GM19239 (cell line): ENCODE measurements at places on chromosomes 12 and 14.
A peak's percentile ranks its signal among the peaks of the same experiment; 100 is the strongest.

DNA sequence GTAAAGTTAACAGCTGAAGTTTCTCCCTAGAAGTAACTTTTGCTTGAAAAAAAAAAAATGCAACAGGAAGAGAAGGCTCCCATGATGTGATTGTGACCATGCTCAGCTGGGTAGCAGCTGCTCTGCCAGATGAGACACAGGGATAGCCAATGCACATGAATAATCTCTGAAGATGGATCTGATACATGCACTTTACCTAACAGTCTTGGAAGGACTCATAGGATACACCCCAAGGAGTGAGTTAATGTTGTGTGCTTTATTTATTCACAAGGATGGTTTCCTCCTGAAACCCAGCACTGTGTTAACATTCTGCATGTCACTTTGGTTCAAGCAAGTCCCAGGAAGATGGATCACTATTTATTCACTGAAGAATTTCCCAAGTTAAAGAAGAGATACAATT lies 46.5 kb downstream of the NDUFA12 start:
- DNase-seq = no peak

GRCh38 chr12:96571101-96571862 lies 81.9 kb downstream of the CFAP54 start:
- no peak for DNase-seq

- peak; percentile 69 for DNase-seq
Measured at GRCh38 chr14:67571275-67571990, 28.6 kb downstream of the PIGH start.

- DNase-seq = peak; percentile 99
Measured at GRCh38 chr14:105527826-105528585, 1.6 kb downstream of the TMEM121 start.

- no peak for DNase-seq
Measured at GRCh38 chr12:4283512-4284255, 10.1 kb downstream of the CCND2 start.

- no peak for DNase-seq
Measured at GRCh38 chr14:63982156-63982555, 129.4 kb downstream of the SYNE2 start.

DNA sequence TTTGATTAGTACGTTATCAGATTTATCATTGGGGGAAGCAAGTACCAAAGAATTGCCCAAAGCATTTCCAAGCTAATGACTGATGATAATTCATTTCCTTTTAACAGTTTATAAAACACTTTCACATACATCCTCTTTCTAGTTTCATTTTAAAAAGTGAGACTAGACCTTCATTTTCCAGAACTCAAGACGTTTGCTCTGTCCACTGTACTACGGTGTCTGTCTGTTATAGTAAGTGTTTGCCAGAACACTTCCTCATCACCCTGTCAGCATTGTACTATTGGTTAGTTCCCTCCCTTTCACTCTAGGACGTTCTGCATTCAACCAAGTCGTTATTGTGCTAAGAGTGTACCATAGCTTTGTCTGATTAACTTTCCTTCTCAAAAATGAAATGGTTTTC lies 81.7 kb upstream of the TMEM263 start:
- no peak for DNase-seq

GRCh38 chr12:83527810-83528209 lies 841.1 kb downstream of the TMTC2 start:
- DNase-seq = no peak

GRCh38 chr14:75711105-75711795 lies 50.2 kb downstream of the TTLL5 start:
- no peak for DNase-seq

- peak; percentile 59 for DNase-seq
Measured at GRCh38 chr12:116533343-116534251, 25.6 kb upstream of the MAP1LC3B2 start.

DNA sequence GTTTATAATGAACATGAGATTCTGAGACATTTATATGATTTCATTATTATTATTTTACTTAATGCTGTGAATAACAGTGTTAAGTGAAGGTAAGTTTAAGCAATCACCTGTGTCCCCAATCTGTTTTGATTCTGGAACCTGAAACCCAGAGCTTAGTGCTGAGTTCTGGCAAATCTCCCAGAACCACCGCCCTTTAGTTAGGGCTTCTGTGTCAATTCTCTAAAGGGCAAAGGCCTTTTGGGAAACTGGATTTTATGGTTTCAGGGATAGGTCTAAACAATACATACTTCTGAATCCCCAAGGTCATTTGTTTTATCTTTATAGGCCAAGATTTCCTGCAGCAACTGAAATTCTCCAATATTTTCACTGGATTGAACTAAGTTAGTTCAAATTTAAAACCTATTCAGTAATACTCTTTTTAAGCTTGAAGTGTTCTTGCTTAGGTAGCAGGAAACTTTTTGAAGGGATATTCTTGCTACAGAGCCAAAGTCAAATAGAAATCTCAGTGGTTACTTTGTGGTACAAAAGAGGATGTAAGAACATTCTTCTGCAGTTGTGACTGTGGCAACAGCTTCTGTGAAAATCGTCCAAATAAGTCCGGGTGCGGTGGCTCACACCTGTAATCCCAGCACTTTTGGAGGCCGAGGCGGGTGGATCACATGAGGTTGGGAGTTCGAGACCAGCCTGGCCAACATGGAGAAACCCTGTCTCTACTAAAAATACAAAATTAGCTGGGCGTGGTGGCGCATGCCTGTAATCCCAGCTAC lies 10.0 kb upstream of the PKP2 start:
- peak; percentile 34 for DNase-seq

- no peak for DNase-seq
Measured at GRCh38 chr14:65449647-65450046, 37.1 kb downstream of the FUT8 start.

GRCh38 chr12:22635812-22636211 lies 10.8 kb downstream of the ETNK1 start:
- DNase-seq = no peak

GRCh38 chr12:115088328-115088994 lies 404.5 kb upstream of the TBX3 start:
- no peak for DNase-seq

DNA sequence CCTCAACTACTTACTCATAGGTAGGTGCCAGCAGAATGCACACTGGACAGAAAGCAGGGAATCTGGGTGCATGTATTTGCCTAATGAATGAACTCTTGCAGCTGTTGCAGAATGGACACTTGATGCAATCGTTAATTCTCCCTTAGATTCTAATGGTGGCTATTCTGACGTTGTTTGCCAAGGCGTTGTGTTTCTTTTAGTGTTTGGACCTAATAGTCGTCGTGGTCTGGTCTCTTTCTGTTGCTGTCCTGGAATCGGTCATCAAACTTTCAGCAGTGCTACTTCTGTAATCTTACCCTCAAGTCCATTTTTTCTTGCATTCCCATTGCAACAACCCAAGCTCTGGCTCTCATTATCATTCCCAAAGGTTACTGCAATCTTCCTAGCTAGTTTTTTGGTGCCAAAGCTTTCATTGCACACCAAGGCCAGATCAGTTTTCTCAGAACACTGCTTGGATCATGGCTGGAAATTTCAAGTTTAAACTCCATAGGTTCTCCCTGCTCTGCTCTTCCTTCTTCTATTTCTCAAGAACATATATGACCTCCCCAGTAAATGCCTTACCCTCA lies 31.3 kb downstream of the BMP4 start:
- no peak for DNase-seq

GRCh38 chr12:71438670-71439361 lies 782 bp upstream of the LGR5 start:
- no peak for DNase-seq

GRCh38 chr14:105394714-105395537 lies 3.4 kb upstream of the TEX22 start:
- DNase-seq = no peak

GRCh38 chr12:98296462-98297079 lies 218.8 kb upstream of the TMPO start:
- DNase-seq = no peak

GRCh38 chr14:68380329-68380741 lies 412.5 kb downstream of the ZFP36L1 start:
- DNase-seq = no peak

DNA sequence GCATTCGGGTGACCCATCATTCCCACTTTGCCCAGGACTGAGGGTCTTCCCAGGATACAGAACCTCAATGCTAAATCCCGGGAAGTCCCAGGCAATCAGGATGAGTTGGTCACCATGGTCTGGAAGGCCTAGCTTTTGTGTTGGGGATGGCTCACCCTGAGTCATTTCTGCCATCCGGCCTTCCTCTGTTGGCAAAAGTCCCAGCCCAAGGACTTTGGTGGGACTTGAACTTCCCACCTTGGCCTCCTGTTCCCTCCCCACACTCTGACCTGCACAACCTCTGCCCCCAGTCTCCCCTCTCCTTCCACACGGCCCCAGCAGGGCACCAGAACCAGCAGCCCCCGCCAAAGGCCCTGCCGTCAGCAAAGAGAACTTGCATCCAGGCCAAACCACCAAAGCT lies 24.6 kb upstream of the NCOR2 start:
- DNase-seq = no peak

DNA sequence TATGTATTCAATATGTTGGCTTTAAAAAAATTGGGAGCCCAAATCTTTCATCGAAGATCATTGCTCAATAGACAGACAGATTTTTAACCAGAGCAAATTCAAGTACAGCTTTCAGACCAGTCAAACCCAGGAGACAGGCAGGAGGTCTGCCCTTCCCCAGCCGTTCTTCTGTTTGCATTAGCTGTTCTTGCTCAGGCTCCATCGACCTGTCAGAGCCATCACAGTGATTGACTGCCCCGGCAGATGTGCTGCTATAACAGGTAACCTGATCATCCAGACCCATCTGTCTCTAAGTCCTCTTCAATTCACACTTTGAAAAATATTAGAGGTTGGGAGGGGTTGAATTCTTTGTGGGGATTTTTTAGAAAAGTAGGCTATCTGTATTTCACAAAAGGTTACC lies 453.5 kb downstream of the FOXG1 start:
- DNase-seq = no peak

DNA sequence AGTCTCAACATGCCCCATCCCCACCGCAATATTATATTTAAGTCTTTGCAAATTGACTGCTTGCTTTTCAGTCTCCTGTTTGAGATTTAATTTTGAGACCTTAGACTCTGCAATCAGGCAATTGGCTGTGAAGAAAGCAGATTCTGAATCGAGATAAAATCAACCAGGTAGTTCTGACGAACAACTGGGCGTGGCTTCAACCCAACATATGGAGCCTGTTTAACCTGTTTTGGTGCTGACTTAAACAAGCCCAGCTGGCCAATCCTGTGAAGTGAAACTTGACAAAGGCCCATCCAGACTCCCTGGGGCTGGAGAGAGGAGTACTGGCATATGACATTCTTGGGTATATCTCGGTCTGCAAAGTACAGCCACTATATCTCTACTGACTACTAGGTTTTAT lies 9.8 kb upstream of the CIPC start:
- no peak for DNase-seq

GRCh38 chr12:16526693-16527092 lies 79.3 kb downstream of the LMO3 start:
- no peak for DNase-seq

- DNase-seq = no peak
Measured at GRCh38 chr14:29320286-29320685, 553.7 kb downstream of the FOXG1 start.

GRCh38 chr14:106318700-106319099 lies 792.3 kb downstream of the TMEM121 start:
- DNase-seq = peak; percentile 36

DNA sequence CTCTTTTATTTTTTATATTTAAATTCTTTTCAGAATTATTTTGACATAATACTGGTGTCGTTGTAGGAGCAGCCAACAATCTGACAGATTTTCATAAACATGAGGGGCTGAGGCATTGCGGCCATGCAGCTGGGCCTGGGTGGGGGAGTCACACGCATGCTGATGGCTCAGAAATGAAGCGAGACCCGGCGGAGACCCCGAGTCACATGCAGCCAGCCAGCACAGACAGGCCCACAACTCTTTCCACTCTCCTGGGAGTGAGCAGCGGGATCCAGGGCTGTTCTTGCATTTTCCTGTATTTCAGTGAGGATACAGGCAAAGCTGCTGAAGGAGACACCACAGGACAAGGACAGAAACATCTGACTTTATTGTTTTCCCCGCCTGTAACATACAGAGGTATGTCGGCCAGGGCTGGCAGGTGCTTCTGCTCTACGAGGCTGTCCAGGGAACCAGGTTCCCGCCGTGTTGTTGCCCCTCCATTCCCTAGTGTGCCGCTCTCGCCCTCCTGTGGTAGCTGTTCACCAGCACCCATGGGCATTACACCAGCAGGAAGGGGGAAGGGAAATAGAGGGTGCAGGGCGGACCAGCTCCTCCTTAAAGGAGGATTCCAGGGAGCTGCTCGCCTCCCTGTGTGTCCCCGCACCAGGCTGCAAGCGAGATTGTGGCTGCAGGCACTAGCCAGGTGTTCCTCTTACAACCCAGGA lies 30.5 kb downstream of the FZD10 start:
- no peak for DNase-seq
